ENCODE measurements at places on chromosomes 11 and 22.

DNA sequence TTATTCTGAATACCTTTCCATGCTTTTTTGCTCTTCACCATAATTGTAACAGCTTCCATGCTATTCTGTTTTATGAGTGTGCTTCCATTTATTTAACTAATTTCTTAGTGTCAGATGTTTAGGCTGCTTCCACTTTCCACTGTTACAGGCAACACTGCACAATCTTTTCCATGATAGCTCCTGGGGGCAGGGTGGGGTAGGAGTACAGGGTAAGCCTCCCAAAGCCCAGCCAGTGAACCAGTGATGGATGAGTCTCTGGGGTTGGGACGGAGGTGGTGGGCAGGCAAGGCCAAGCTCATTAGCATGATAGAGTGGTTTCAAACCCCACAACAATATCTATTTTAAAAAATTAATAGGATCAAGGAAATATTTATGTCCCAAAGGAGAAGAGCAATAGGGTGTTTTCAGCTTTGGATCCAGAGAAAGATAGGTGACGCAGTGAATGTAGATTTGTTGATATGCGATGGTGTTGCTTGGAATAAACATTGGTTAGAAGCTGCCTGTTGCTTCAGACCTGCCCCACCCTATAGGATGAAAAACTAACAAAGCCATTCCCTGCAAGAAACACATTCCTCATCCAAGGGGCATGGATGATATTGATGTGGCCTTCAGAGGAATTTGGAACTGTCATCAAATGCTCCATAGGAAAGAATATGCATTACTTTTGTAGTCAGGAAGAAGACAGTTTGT, 17.1 kb upstream of the ELF5 start:
- DNase-seq = no peak

DNA sequence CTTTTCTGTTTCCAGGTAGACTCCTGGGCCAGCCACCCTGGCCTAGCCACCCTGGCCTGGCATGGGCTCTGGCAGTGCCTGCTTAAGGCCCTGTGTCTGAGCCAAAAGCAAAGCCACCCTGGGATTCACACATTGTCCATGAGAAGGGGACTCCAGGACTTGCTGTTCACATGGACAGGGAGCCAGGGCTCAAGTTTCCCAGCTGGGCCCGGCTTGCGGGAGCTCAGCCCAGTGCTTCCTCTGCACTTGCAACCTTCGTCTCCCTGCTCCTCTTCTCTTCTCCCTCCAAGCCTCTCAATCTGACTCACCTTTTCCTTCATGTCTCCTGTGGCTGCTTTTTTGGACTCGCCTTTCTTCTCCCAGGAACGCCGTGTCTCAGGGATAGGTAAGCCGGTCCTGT, 130.3 kb downstream of the MICAL2 start:
- no peak for DNase-seq

- DNase-seq = no peak
These were observed 8.9 kb downstream of the OLFML1 start for GRCh38 chr11:7494086-7494745.

DNA sequence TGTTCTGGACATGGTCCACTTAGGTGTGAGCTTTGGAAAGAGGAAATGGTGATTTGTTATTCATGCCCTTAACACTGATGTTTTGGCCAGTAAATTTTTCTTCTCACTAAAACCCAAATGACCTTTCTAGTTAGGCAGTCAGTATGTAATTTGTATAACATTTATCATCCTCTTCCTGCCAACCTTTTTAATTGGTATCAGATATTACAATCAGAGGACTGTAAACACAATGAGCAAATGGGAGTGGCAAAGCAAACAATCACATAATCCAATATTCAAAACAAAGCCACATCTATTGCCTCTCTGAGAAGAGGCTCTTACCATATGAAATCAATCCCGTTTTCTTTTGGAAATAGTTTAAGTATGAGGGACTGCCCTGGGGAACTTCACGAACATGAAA, 49.1 kb downstream of the BBOX1 start:
- DNase-seq = no peak

DNA sequence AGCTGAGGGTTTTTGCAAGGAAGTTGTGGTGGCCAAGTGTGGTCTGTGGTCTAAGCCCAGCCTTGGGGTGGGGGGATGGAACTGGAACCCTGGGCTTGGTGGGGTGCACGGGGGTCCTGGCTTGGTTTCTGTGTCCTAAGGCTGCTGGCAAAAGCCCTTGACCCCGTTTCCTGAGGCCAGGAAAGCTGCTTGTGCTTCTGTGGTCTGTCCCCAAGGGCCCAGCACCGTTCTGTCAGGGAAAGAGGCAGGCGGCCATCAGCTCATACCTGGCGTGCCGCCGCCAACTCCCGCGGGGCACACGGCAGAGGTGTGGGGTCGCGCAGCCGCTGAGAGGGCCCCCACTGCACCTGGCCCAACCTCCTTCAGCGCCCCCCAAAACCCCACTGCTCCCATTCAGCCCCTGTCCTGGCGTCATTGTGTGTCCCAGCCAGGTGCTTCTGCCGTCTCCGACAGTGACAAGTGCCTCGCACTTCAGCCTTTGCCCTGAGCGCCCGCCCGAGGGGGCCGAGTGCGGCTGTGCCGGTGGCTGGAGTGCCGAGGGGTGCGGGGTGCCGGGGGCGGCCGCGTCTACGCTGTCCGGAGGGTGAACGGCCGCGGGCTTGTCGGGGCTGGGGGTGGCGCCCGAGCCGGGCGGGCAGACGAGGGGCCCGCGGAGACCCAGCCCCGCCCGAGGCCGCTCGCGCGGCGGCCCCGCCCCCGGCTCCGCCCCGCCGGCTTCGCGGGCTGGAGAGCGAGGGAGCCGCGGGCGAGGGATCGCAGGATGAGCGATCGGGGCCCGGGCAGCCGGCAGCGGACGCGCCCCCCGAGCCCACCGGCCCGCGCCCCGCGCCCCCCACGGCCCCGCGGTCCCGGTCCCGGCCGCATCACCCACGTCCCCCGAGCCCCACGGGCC, at the start of gene CNIH2:
CNIH2 (plus strand) TSS at position 705 of the 892 bp plus-strand sequence. CDS start 282 bp downstream, outside the sequence.
- DNase-seq = no peak

DNA sequence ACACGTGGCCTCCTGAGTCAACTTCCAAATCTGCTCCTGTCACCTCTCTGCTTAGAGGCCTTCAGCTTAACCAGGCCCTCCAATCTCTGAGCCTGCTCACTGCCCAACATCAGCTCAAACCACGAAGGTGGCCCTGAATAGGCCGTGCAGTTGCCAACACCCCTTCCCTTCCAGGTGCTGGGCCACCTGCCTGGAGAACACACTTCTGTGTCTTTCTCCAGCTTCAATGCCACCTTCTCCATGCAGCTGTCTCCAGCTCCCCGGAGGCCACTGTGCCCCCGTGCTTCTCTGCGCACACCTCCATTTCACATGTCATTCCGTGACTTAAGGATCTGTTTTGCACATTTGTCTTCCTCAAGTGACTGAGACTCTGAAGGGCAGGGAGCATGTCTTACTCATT, 5.3 kb downstream of the RELA start:
- no peak for DNase-seq

GRCh38 chr11:64360448-64360921, 1.5 kb downstream of the RPS6KA4 start:
- DNase-seq = no peak

GRCh38 chr11:34493468-34493867, 20.1 kb downstream of the ELF5 start:
- no peak for DNase-seq

GRCh38 chr22:33303099-33303498, 244.9 kb upstream of the SYN3 start:
- DNase-seq = no peak

DNA sequence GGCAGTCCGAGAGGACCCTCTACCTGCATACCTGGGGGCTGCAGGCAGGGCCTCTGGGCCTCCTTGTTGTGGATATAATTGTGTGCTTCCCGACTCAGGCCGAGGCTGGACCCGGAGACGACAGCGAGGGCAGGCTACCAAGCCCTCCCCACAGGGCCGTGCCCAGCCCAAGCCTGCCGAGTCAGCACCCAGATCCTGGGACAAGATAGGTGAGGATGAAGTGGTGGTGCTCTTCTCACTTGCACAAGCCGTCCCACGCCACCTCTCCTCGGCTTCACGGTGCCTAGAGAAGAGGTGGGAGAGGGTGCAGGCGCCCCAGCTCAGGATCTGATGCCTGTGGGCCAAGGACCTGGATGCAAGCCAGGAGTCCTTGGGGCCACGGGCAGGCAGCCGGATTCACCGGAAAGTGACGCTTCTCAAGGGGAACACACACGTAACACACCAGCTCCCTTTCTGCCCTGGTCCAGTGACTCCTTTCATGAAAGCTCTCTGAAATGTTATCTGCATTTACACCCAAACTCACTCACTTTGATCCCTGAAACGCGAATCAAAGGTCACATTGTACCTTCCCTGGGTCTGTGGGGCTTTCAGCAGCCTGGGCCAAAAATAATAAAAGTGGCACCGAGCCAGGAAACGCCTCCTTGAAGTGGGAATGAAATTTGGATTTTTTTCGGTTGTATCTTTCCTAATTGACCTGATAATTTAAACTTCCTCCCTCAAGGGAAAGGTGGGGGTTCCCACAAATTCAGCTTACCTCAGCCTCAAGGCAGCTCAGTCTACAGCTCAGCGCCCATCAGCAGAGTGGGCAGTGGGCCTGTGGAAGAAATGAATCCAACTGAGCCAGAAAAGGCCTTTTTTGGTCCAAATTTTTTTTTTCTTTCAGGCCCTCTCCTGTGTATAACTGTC, 1.1 kb upstream of the GNB1L start:
- no peak for DNase-seq

GRCh38 chr11:130403271-130403804, 25.1 kb downstream of the ADAMTS8 start:
- no peak for DNase-seq

DNA sequence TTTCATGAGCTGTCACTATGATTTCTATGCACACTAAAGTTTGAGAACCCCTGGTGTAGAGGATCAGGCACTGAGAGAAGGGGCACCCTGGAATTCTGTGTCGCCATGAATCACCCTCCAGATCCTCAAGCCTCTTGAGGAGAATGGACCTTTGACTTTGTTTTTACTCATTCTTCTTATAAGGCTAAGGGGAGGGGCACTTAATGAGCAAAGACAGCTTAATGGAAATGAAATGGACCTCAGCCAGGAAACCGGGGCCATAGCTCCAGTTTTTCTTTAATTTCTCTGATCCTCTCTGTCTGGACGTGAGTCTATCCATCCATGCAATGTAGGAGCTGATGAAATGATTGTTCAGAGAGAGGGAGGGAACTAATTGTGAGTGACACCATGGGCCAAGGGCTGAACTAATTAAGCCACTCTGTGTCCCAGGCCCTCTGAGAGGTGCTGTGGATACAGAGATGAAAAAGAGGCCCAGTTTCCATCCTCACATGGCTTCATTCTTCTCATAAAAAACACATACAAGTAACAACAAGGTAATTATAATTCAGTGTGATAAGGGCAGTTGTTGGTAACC, 32.8 kb downstream of the OR2AT4 start:
- DNase-seq = no peak

DNA sequence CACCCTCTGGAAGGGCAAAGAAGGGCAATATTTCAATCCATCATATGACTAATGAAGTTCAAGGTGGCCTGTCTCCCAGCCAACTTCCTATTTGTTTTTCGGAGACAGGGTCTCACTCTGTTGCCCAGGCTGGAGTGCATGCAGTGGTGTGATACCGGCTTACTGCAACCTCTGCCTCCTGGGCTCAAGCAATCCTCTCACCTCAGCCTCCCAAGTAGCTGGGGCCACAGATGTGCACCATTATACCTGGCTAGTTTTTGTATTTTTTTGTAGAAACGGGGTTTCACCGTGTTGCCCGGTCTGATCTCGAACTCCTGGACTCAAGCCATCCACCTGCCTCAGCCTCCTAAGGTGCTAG, 13.4 kb downstream of the ABTB2 start:
- DNase-seq = no peak

GRCh38 chr11:17535488-17535887, 8.7 kb downstream of the USH1C start:
- DNase-seq = no peak

- DNase-seq = no peak
These were observed 29.5 kb upstream of the FAM181B start for GRCh38 chr11:82763167-82763566.

DNA sequence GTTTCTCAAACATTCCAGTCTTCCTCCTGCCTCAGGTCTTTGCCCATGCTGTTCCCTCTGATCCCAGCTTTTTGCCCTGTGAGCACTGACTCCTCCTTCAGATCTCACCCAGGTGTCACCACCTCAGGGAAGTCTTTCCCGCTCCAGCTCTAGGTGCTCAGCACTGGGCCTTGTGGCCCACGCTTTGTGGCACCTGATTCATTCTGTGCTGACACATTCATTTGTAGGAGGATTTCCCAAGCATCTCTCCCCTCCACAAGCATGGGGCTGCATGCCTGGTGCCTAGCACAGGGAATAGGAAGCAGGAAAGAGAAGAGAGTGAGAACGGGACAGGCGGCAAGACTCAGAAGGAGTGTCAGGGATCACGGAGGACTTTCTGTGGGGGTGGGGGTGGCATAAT, 17.6 kb downstream of the MPPED1 start:
- no peak for DNase-seq

DNA sequence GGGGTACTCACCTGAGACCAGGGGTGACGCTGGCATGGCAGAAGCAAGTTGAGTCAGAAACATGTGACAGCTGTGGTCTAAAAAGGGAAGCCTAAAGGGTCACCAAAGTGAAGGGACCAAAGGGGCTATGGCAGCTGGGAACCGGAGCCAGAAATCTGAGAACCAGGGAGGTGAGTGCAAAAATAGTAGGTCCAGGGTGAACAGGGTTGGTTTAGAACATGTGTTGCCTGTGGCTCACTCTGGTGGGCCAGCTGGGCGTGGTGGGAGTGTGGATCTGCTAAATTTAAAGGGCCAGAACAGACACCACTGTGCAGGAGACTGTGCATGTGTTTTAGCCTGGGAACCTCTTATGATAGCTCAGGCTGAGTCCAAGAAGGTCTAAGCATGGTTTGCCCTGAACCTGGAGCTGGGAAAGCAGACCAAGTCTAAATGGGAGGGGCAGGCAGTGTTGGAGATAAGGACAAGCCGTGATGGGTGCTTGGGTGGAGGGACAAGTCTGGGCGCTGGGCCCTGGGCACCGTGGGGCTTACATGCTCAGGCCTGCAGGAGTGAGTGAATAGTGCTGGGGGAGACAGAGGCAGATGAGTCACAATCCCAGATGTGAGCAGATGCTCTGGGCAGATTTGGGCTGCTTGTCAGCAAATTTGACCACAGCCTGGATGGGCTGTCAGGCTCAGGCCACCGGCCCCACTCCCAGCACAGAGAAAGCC, 41.4 kb upstream of the ZBED5 start:
- no peak for DNase-seq

GRCh38 chr11:135036488-135037297, 624.7 kb upstream of the B3GAT1 start:
- no peak for DNase-seq

DNA sequence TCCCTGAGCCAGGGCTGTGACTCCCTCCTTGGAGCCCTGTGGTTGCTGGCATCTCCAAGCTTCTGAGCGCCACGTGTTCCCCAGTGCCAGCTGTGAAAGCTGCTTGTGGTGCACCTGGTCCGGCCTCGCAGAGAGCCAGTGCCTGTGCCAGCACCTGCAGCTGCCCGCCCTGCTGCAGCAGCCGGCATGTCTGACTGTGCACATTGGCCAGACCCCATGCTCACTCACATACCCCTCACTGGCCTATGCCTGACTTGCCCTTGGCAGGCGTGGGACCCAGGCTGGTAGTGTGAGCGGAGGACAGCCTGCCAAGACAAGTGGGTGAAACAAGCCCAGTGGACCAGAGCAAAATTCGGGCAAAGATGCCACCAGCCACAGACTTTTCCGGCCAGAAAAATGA, 9.8 kb downstream of the MRPL48 start:
- no peak for DNase-seq

All from SIG-M5 (cell line).